ENCODE measurements at places on chromosomes 7 and 10.

- DNase-seq = no peak
These were observed 17.5 kb upstream of the CPVL start for GRCh38 chr7:29163854-29164253.

DNA sequence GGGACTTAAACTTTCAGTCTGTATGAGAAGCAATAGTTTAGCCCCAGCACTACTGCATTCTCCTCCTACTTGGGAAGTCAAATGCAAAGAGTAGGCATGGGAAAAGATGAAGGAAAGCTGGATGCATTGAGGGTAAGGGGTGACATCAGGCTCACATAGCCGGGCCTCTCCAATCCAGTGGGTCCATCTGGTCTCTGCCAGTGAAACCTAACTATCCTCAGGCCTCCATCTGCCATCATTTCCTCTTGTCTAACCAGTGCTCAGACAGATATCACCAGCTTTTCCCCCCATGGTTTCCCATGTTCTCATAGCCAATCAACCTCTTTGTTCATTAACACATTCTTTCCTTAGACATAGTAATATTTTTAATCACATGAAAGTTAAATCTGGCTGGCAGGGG, 118.3 kb downstream of the DGKI start:
- DNase-seq = no peak

- no peak for DNase-seq
These were observed 18.0 kb upstream of the CFAP70 start for GRCh38 chr10:73376679-73377078.

DNA sequence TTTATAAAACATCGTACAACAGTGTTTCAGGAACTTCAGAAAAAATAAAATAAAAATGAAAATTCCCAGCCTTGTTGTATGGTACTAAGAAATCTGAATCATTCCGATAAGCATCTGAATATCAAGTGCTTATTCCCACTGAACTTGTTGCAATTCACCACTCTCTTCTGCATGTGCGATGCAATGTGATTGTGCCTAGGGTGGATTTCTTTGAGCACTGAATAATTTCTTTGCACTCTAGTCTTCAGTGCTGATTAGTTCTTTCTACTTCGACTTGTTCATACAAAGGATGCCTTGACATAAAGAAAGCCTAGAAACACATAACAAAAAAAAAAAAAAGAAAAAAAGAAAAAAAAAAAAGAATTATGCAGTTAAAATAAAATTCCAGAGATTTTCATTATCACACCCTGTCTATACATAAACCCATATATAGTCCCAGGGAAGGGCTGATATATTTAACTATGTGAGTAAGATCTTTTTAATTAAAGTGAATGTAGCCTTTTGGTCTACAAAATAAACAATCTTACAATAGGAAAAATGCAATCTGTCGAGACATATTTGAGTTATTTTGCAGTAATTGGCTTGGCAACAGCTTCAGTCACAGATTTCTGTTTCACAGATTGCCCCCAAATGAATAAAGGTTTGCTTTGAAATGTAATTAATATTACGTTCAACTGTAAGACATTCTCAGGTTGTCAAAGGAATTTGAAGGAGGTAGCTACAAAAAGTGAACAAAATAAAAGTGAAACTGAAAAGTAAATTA, 1118.9 kb upstream of the CELF2 start:
- DNase-seq = no peak

- DNase-seq = peak; percentile 7
These were observed 29.0 kb downstream of the AGAP3 start for GRCh38 chr7:151115121-151115835.

GRCh38 chr7:66575398-66575797, 53.3 kb upstream of the KCTD7 start:
- no peak for DNase-seq

DNA sequence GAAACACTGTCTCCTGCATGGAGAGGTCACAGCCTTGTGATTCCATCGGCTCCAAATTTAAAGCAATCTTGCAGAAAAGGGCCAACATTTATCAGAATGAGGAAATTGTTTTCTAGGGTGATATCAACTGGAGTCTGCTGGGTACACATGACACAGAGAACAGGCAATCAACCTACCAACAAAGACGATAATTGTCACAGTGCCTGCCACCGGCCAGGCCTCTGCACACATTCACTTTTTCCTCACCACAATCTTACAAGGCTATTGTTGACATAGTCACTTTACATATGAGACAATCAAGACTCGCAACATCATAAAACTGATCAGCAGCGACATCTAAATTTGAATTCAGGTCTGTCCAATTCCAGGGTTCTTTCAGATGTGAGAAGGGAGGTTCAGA, 189.4 kb downstream of the KCNMA1 start:
- DNase-seq = no peak

DNA sequence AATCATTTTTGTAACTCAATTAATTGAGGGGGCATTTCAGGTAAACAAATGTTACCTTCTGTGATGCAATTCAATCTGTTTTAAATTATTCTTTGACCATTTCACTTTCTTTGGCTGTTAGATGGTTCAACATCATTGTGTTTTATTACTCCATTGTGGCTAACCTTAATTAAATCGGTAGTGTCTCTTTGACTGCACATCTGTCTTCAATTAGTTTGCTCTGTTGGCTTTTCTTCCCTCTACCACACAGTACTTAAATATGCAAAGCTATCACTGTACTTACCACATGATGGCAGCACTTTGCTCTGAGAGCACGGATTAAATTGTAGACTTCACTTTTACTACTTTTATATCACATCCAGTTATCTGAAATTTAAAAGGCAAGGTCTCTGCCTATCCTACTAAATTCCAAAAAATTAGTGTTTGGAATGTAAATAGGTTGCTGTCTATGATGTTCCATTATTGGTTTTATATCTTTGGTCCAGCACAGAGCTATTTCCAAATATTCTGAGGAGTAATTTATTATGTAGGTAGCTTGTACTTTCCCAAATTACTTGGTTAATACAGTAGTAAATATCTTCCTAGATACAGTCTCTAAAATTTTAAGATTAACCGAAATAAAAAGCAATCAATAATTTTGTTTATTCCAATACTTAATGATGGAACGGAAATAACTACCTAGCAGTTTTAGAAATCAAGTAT, 352.0 kb downstream of the PCLO start:
- no peak for DNase-seq

- DNase-seq = no peak
These were observed 11.7 kb downstream of the ANK3 start for GRCh38 chr10:60377955-60378354.

DNA sequence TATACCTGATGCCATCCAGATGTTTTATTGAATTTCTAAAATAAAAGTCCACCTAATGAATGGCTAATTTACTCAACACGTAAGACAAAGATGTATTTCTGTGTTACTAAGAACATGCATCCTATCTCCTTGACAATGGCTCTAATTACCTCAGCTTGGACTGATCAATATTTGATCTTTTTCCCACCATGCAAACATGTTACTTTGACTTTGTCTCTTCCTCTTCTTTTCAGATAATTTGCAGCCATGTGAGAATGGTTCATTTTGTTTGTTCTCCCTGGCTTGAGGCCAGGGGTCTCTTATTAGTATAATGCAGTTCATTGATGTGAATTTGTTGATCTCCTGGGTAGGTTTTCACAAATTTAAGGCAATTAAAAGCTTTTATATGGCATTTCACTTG, 302.1 kb downstream of the ADK start:
- no peak for DNase-seq

GRCh38 chr10:77907900-77908717, 18.4 kb downstream of the DLG5 start:
- no peak for DNase-seq

DNA sequence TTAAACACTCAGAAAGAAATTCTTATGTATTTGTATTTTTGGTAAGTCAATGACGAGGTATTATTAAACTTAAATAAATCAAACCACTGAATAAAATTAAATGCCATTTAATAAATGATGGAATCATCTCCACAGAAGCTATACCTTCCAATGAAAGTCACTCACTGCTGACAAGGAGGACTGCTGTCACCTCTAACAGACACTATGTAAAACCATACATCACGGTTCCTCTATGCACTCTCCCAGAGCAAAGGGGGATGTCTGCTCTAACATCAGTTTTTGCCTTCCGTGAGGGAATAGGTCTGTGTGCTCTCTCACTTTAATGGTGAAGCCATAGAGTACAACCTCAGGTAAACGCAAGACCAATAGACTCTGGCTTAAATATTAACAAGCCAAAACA, 99.7 kb upstream of the DDC start:
- no peak for DNase-seq

DNA sequence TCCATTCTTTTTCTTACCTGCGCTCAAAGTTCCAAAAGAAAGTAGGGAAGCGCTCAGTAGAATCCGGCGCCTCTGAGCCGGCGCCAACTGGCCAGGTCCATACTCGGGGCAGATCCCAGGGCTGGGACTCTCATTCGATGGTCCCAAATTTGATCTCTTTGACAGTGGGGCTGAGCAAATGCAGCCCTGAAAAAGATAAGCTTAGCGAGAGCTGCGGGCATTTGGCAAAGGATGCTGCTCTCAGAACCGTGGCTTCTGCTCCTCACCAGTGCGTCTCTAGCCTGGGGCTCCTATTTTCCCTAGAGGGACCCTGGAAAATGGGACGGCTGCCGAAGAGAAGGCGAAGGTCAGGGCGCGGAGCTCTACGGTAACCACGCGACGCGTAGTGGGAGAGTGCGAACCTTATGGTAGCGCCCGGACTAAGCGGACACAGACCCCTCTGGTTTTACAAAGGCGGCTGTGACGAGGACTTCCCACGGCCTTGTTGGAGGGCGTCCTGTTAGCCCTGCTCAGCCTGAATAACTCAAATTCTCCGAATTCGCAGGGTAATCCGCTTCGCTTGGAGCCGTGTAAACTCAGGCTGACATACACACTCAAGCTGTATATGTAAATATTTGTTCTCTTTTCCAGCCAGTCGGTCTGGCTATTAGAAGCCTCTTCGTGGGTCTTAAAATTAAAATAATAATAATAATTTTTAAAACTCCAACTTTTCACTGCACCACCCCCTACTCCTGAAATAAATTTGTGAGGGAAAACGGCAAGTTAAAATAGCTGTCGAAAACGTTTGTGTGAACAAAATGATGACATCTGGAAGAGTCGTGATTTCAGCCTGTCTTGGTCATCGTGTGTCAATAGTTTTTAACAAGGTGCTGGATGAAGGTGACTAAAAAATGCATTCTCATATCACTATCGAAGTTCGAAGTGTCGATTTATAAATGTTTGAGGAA, 869 bp upstream of the TBX20 start:
- no peak for DNase-seq

DNA sequence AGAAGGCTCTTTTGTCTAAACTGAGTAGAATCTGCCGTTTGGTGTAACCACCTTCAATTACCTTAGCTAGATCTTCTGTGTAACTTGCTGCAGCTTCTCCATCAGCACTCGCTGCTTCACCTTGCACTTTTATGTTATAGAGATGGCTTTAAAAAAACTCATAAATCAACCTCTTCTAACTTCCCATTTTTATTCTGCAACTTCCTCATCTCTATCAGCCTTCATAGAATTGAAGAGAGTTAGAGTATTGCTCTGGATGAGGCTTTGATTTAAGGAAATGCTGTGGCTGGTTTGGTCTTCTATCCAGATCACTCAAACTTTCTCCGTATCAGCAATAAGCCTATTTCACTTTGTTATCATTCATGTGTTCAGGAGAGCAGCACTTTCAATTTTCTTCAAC, 1131.9 kb upstream of the CELF2 start:
- no peak for DNase-seq

DNA sequence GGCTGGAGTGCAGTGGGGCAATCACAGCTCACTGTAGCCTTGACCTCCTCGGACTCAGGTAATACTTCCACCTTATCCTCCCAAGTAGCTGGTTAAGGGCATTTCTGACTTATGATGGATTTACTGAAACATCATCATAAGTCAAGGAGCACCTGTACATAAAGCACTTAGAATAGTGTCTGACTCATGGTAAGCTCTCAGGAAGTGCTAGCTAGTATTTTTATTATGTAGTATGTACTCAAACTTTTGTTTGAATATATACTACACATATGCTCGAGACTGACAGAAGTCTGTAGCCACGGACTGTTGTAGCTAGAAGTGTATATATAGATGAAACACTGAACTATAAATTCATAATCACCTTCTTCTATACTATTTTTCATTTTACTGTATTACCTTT, 107.5 kb upstream of the DNAJB12 start:
- DNase-seq = no peak

DNA sequence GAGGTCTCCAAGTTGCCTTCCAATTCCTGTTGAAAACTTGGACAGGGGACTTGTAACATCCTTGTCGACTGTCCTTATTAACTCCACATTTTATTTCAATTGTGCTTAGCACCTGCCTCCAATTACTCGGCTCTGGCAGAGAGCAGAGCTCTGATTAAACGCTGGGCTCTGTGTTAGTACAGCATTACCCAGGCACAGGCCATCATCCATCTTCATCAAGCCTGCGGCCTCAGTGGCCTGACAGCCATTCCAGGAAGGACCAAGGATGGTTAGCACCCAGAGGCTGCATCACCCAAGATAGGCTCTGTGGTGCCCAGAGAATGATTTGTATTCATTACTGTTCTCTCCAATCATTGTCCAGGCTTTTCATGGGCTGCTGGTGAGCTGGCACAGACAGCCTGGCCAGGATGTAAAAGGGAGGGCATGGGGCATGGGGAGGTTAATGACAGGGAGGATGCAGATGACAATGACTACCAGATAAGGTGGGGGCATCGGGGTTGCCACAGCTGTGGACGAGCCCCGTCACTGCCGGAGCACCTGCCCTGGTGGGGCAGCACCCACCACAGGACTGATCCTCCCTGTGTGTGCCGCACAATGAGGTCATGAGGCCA, 123.3 kb downstream of the PTPN20 start:
- DNase-seq = no peak

- DNase-seq = no peak
These were observed 484.8 kb upstream of the DPP6 start for GRCh38 chr7:153567426-153567825.

- no peak for DNase-seq
These were observed 317.4 kb downstream of the KIF20B start for GRCh38 chr10:90018819-90019218.

DNA sequence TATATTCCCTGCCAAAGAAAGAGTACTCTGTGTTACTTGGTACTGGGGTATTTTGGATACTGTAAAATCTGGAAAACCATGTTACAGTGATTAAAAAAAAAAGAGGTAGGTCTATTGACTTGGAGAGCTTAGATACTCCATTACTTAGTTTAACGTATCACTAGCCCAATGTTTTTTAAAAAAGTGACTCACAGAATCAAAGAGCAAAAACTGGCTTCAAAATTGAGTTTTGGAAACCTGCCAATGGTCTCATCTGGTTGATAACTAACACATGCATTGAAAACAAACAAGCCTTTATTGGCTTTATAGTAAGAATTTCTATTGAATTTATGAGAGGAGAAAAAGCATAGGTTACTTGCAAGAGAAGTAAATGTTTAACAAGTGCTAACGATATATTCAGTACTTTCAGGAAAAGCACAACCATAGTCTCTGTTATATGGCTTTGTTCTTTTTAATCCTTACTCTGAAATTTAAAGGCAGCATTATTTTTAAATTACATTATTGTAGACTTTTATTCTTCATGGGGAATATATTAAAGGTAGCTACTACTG, 563.3 kb upstream of the SORCS1 start:
- no peak for DNase-seq
